CD4-positive, CD25-positive, alpha-beta regulatory T cell (primary cell): ENCODE measurements at places on chromosomes 4 and X.

DNA sequence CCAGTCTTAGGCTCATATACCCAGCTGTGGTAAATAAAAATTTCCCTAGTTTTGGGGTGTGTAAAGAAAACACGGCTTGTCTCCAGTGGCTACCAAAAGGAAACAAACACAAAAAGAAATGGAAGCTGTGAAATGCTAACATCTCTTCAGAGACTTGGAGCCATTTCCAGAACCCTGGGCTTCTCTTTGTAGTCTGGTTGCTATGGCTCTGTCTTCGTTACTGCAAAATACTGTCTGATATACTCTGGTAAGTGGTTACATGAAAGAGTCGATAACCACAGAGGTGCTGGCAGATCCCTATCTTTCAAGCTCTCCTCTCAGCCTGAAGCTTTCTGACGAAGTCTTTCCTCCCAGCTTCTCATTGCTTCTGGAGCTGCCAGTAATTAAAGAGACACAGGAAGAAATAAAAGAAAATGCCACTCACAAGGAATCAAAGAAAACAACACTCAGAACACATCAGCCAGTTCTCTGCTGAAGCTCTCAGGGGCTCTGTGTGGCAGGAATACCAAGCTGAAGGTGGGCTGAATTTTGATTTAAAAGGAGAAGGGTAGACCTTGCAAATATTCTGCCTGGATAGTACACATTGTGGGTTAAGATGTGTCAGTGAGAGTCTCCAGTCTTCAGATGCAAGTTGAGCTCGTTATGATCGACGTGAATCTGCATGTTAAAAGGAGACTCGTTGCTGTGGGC lies 107.6 kb upstream of the FAM9C start:
- DNase-seq: peak; percentile 30

- DNase-seq: no peak
Observed at GRCh38 chr4:140346136-140346535, 27.3 kb upstream of the SCOC start.

- no peak for DNase-seq
Observed at GRCh38 chr4:38364383-38364963, 299.5 kb upstream of the KLF3 start.

GRCh38 chrX:85836868-85837267 lies 210.5 kb downstream of the CHM start:
- DNase-seq: no peak

DNA sequence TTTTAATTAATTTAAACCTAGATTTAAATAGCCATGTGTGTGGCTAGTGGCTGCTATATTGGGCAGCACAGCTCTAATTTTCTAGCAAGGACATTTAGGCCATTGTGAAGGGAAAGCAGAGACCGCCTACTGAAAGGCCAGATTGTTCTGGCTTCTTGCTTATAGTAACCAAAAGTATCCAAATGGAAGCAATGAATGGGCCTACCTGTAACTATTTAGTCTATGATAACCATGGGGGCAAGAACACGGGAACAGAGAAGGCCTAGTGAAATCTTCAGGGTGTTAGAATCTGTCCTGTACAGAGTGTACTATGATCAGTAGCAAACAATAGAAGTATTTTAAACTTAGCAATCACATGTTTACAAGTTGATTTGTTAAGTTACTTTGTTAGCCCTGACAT lies 16.5 kb upstream of the HPRT1 start:
- DNase-seq: no peak

- DNase-seq: no peak
Observed at GRCh38 chrX:138872537-138872936, 161.0 kb upstream of the FGF13 start.

GRCh38 chrX:15929194-15929593 lies 74.6 kb upstream of the AP1S2 start:
- no peak for DNase-seq

DNA sequence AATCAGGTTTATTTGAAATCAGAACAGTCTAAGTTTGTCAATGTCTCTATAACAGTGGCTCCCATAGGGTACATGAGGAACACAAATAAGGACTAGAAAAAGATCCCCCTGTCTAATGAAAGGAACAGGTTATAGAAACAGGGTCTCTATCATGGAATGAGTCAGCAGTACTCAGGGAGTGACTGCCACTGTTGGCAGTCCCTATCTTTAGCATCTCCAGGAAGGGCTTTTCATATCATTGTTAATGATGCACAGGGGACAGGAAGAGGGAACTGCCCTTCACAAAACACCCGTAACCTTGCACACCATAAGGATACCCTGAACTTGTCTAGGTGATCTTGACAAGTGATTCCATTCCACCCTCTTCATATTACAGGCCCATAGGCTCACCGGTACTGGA lies 38.5 kb upstream of the SMIM10L2A start:
- DNase-seq: no peak

DNA sequence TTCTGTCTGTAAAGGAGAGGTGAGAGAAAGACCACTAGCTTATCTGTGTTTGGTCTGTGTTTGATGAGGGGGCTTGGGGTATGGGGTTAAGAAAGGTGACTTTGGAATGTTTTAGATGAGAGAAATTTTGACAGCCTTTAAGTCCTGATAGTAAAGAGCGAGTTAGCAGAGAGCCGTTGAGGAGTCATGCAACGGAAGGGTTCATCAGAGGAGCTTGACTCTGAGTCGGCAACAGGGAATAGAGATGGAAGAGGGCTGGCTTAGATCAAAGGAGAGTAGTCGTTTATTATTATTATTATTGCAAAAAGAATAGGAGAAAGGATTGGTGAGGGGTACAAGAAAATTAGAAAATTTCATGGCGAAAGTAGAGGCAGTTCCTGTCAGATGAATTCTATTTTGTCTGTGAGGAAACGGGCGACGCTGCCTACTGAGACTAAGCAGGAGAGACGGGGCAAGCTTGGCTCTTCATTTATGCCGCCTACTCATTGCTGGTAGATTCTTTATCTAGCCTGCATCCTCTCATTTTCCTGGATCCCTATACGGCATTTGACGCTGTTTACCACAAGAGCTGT lies 473 bp upstream of the VAMP7 start:
- DNase-seq: no peak

- DNase-seq: no peak
Observed at GRCh38 chr4:26261405-26261804, 59.4 kb upstream of the RBPJ start.

- no peak for DNase-seq
Observed at GRCh38 chrX:10414862-10415261, 205.5 kb downstream of the MID1 start.

GRCh38 chr4:140935254-140935653 lies 179.1 kb upstream of the TBC1D9 start:
- no peak for DNase-seq

- no peak for DNase-seq
Observed at GRCh38 chr4:1792158-1792831, 798 bp upstream of the FGFR3 start.

GRCh38 chrX:136867518-136867917 lies 13.0 kb downstream of the RBMX start:
- DNase-seq: no peak

GRCh38 chr4:166839615-166840251 lies 394.6 kb downstream of the SPOCK3 start:
- no peak for DNase-seq

DNA sequence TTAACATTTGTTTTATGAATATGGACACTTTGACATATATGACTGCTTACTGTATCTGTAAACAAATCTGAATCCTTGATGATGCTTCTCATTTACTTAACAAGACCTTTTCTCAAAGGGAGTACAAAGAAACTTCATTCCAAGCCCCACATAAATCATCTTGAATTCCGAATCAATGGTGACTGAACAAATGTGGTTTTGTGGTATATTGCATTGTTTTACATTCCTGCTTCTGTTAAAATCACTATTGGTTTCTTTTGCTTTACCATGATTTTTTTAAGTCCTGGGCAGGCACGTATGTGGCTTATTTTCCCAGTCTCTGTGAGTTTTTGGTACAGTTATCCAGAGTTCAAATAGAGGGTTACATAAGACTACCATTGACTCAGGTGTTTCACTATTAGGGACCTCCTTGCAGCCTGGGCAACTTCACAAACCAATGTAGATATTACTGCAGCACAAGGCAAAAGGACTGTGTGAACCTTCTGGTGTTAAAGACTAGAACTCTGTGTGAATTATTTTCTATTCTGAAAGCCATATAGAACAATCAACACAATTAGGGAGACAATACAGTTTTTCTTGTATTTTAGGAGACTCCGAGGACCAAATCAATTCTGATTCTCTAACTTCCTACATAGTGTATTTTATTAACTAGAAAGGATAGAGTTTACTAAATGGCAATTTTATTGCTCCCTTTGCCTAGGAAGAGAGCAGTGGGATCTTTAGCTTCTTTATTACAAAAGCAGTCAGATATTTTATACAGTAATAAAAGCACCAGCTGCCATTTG lies 196.4 kb downstream of the GALNTL6 start:
- DNase-seq: no peak

DNA sequence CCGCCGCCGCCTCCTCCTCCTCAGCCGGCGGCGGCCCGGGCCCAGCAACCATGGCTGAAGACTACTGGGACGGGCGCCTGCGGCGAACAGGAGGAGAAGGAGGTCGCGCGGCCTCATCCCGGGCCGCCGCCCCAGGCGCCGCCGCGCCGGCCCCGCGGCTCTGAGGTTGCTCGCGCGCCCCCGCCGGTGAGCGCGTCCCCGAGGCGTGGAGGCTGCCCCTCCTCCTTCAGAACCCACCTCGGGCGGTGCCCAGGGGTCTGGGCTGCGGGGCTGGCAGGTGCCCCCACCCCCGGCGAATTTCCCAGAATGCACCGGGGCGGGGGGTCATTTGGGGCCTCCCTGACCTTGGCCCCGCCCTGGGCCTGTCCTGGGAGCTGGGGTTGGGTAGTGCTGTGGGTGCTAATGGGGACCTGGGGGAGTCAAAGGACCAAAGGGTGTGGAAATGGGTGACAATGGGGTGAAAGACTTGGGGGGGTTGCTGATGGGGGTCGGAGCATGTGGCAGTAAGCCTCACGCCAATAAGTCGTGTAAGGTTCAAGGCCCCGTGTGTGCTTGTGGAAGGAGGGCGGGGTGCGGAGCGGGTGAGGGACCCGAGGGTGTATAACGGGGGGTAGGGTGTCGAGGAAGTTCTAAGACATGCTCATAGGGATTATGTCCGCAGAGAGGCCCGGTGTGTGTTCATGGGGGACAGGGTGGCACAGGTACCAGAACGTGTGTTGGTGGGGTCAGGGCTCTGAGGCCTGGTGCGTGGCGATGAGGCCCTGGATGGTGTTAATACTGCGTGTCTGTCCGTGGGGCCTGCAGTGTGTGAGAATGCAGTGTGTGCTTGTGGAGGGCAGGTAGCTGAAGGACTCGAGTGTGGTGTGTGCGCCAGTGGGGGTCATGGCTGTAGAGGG lies 687 bp downstream of the CDK16 start:
- peak; percentile 55 for DNase-seq

- no peak for DNase-seq
Observed at GRCh38 chr4:100632163-100632562, 114.3 kb upstream of the EMCN start.

DNA sequence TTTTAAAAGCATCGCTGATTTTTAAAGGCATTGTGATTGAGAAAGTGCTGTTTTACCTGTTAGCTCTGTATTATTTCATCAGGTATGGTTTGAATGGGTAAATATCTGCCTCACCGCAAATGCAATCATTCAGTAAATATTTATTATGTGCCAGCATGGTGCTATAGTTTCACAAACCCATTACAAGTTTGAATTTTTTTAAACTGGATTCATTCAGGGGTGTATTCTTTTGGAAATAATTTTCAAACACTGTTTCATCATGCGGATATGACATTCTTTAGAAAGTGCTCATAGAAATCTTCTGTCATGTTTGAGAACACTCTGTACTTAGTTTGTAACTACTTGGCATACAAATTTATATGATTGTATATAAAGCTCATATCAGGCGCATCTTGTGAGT lies 37.2 kb downstream of the LIMCH1 start:
- DNase-seq: no peak

DNA sequence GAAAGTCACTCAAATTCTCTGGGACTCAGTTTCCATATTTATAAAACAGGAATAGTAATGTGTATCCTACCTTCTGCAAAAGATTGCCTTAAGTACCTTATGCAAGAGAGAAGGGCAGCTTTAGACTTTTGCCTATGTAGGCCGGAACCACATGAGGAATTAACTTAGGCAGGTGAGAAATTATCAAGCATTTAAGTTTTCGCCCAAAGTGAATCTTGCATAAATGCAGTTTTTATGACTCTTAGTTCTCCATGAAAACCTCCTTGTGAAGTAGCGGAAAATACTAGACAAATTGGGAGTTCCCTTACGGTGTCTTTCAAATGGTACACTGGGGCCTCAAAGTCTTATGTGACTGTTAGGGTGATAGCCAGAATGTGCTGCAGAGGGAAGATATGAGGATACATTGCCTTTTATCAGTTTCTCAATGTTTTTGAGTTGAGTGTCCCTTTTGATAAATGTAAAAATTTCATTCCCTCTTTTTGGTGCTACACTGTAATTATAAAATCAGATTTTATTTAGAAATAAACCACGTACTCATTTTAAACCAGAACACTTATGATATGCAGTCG lies 2.6 kb downstream of the SH2D1A start:
- DNase-seq: peak; percentile 22

DNA sequence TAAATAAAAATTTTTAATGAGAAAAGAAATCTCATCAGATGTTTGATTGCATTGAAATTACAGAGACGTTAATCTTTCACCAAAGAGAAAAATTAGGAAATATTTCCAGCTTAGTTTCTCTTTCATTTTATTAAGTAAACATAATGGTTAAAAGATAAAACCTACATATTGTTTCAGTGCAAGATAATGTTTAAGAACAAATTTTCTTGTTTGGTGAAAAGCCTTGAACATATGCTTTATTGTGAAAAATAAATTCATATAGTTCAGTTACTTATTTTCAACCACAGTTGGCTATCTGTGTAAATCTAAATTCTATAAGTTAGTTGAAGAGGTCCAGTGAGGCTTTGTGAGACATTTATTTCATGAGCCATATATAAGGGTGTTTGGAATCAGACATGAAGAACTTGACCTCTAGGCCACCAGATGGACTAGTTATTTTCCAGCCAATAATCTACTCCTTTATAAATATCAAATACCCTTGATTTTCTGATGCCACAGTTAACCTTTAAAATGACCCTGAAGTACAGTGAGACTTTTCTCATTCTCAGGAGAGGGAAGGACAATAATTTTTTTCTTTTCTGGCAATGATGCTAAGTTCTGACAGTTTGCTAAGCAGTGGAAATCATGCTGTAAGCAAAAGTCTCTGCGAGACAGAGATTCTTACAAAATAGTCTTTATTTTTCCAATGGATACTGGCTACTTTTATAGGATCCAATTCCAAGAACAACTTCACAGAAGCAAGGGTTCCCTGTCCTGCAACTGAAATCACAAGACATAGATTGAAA lies 2.5 kb downstream of the ARSJ start:
- DNase-seq: no peak

- DNase-seq: no peak
Observed at GRCh38 chr4:8324640-8325239, 55.2 kb downstream of the HTRA3 start.

GRCh38 chrX:23656091-23656490 lies 11.2 kb upstream of the PRDX4 start:
- no peak for DNase-seq
